ENCODE measurements at places on chromosomes 13 and 19.
A peak's percentile ranks its signal among the peaks of the same experiment; 100 is the strongest.

- DNase-seq = peak; percentile 71
Observed at GRCh38 chr19:17021793-17022590, 4.6 kb downstream of the CPAMD8 start.

- DNase-seq = no peak
Observed at GRCh38 chr19:32890841-32891240, 21.3 kb upstream of the SLC7A9 start.

- no peak for DNase-seq
Observed at GRCh38 chr19:13005861-13006370, 10.6 kb downstream of the NFIX start.

GRCh38 chr19:33256261-33256660 is 30.6 kb upstream of the SLC7A10 start:
- DNase-seq = no peak

DNA sequence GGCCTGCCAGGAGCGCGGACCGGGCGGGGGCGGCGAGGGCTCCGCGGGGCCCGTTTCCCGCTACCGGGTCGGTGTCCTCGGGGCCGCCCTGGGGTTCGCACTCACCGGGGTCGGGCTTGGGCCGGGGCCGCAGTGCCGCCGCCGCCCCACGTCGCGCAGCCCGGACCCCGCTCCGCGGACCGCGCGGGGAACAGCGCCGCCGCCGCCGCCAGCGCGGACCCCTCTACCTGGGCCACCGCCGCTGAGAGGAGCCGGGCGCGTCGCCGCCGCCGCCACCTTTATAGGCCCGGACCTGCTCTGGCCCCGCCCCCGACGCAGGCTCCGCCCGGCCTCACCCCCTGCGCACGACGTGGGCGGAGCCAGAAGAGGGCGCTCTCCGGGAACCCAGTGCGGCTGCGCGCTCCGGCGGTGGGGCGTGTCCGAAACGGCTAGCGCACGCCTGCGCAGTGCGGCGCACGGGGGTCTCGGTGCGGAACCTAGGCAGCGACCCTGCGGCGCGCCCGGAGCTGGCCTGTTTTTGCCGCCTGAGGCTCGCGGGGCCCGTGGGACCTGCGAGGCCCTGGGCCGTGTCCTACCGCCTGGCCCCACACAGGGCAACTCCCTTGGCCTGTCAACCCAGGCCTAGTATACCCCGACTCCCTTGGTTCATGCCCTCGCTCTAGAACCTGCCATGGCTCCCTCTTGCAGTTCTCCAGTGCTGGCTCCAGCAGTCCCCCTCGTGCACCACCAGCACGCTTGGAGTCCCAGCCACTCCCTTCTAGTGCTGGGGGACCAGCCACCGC is at the start of gene MKNK2:
TSS of gene MKNK2 (minus strand) at position 254 of the 782 bp plus-strand sequence. CDS start 393 bp downstream, outside the sequence.
- peak; percentile 92 for DNase-seq

DNA sequence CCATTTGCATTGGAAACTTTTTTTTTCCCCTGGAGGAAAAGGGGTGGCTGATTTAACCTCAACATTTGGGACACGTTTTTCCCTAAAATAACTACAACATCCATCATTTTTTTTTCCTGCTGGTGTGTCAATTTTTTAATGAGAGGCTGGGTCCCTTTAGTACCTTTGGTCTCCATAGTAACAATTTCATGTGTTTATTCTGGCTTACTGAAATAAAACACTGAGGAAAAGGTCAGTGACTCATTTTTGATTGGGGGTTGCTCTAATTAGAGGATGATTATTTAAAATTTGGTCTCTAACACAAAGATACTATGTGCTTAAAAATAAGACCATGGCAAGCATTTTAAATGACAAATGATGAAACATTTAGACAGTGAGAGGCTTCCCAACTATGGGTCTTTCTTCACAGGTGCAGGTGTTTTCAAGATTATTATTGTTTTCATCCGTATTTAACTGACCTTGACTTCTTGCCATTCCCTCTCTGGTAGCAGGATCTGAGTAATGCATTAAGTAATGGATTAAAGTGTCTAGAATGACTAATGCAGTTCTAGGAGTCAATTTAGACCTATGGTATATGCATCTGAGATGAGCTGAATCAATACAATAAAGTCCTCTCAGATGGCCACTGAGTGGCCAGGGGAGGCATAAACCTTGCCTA is 406.4 kb downstream of the KCNRG start:
- no peak for DNase-seq

DNA sequence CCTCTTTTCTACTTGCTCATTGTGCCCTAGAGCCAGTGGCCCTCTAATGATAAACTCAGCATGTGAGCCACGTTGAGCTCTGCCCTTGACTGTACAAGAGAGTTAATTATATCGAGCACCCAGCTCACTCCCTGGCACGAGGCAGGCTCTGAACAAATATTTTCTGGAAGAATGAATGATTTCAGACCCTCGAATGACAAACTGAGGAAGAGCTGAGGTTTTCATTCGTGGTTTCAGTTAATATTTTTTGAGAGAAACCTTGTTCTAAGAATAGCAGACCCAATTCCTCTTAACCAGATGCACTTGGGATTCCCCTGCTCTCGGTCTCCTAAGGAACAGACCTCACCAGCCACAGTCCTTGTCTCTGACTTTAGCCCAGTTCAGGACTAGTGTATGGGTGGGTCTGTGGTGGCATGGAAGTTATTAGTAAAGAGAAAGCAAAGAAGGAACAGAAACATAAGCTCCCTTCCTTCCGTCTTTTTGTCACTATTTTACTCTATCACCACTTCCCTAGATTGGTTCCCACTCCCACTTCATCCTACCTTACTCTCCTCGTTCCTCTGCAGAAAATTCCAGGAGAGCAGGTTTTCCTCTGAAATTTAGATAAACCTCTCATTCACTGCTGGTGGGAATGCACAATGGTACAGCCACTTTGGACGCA is 22.1 kb upstream of the WDFY2 start:
- no peak for DNase-seq

DNA sequence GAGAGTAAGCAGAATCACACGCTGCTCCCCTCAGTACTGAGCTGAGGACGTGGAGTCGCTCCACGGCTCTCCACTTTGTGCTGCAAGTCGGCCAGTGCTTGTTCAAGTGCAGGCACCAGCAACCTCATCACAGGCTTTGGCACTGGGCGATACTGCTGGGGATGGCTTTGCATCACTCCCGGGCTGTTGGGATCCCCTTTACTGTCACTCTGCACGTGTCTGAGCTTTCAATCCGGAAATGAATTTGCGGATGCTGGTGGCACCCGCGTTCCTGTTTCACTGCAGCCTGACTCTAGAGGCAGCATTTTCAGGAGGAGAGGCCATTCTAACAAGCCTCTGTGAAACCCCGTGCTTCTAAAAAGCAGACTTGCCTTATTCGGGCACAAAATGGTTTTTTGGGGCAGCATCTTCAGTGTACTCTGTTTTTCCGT is 19.1 kb downstream of the SMARCA4 start:
- DNase-seq = no peak

DNA sequence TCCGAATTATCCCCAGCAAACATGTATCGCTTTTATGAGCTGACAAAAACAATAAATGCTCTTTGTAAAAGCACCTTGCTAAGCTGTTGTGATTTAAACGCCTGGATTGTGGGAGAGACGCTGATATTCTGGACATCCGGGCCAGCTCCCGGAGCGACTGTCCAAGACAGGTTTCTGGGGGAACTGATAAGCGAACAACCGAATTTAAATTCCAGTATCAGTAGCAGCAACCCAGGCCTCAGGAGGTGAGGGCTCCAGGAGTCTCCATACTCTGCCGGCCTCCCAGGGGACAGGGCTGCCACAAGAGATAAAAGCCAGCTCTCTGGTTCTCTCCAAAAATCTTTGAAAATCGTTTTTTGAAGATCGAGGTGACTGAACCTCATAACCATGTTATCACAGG is 50.3 kb upstream of the VSTM2B start:
- peak; percentile 18 for DNase-seq

DNA sequence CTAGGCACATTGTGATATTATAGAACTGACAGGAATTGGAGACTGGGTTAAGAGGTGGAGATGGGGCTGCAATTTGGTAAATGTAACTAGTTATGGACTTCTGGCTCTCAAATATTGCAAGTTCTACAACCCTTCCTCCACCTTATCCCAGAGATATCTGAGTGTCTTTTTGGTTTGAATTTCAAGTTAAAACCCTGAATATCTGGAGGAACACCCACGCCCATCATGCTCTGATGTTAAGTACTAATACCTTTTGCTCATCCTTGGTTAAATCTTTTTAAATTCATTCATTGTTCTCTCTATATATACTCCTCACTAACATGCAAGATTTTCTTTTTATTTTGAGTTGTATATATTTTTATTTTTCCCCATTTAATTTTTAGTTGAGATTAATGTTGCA is 28.9 kb downstream of the ITGBL1 start:
- no peak for DNase-seq

DNA sequence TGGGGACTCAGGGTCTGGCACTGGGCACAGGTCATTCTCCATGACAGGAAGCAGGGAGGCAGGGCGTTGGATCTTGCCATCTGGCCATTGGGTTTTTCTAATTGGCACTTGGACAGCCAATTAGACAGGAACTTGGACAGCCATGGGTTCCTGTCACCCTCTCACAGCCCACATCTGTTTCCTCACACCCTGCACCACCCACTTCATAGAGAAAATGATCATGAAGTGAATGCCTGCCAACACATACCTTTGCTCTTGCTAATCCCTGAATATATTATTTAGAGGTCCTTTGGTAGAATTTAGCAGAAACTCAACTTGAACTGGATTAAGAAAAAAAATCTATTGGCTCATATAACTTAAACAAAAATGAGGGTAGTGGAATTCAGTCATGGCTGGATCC is 4.9 kb upstream of the OLFM2 start:
- DNase-seq = no peak

- DNase-seq = no peak
Observed at GRCh38 chr19:18875726-18876125, 20.2 kb downstream of the CERS1 start.

- peak; percentile 90 for DNase-seq
Observed at GRCh38 chr13:47215736-47216135, 318.9 kb upstream of the HTR2A start.

GRCh38 chr19:47523473-47523872 is 8.6 kb upstream of the NAPA start:
- no peak for DNase-seq

- peak; percentile 78 for DNase-seq
Observed at GRCh38 chr13:51844862-51845573, at the start of gene TMEM272. Gene TMEM272, minus strand, starts transcription at chr13:51845177. Its CDS starts 6,647 bp downstream, at chr13:51838530.

GRCh38 chr19:3304871-3305423 is 61.4 kb upstream of the NFIC start:
- DNase-seq = peak; percentile 80

- no peak for DNase-seq
Observed at GRCh38 chr19:18392926-18393325, 4.5 kb downstream of the LRRC25 start.

DNA sequence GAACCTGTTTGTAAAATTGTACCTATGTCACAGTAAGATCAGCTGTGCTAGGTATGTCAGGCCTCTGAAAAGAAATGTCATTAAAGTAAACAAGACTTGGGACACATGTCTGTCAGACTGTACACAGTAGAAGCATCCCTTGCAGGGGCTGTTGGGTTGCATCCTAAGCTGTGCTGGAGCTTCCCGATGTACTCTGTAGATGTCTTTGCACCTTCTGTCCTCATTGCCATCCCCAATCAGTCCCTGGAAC is 48.7 kb upstream of the GPR183 start:
- no peak for DNase-seq

- no peak for DNase-seq
Observed at GRCh38 chr19:35540356-35540927, 5.0 kb upstream of the TMEM147 start.

- DNase-seq = peak; percentile 59
Observed at GRCh38 chr19:11152318-11153062, 3.1 kb downstream of the SPC24 start.

- no peak for DNase-seq
Observed at GRCh38 chr13:100146534-100146933, 57.6 kb downstream of the PCCA start.

DNA sequence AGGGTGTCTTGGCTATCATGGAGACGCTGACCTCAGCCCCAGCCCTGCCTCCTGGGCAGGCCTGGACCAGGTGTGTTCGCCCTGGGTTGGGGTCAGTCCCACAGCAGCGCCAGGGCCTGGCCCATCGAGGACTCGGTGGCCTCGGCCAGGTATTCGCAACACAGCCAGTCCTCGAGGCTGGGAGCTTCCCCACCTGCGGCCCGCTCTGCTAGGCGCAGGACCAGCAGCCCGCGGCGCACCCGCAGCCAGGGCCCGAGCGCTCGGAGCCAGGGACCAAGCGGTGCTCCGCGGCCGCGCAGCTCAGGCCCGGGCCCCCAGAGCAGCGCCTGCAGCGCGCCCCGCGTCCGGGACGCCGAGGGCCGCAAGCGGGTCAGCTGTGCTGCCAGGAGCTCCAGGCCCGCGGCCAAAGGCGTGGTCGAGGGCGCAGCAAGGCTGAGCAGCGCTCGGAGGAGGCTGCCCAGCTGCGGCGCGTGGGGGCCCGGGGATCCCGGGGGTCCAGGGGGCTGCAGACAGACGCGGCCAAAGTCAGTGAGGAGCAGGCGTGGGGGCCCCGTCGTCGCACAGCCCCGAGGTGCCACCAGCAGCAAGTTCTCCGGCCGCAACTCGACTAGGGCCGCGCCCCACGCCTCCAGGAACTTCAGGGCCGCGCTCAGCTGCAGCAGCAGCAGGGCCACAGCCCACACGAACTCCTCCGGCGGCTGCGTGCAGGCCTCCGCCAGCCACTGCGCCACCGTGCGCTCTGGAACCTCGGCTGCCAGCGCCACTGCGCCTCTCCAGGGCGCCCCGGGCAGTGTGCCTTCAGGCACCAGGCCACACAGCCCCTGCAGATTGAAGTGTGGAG is 6.2 kb downstream of the PEAK3 start:
- peak; percentile 48 for DNase-seq
